ENCODE measurements at places on chromosomes 13 and 19. TPM values are rescaled to one million over a fixed set of nuclear protein-coding genes. Genes with fewer than 3 reads are reported as not detected.

GRCh38 chr19:14474827-14475226 is 327 bp downstream of the PTGER1 start:
- DNase-seq, result no peak
- H3K4me3 ChIP-seq, result no peak overlapping the region
- H3K36me3 ChIP-seq, result no peaks in the 10 kb centered on the region
- peaks cover 20% of the 10 kb centered on the region for H3K4me1 ChIP-seq
- H3K27me3 ChIP-seq, result no peaks in the 10 kb centered on the region

DNA sequence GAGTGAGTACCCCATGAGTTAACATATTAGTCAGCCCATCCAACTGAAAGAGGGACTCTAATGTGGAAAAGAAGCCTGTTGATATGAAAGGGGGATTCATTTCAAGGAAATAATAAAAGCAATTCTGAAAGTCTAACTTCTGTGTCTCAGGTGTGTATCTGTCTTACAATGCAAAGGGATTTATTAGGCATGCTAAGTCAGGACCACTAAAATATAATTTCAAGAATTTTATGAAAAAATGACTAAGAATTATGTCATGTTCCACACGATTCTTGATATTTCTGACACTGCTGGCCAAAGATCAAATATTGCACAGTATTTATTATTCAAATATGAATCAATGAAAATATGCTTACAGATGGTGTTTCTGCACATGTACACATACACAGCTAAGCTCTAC is 130.8 kb downstream of the KLF12 start:
- H3K4me3 ChIP-seq, result no peak overlapping the region
- H3K4me1 ChIP-seq, result no peaks in the 10 kb centered on the region
- DNase-seq, result no peak
- no peaks in the 10 kb centered on the region for H3K36me3 ChIP-seq

GRCh38 chr13:83876546-83876945 is 5.7 kb downstream of the SLITRK1 start:
- H3K4me1 ChIP-seq, result no peaks in the 10 kb centered on the region
- no peak for DNase-seq
- H3K36me3 ChIP-seq, result no peaks in the 10 kb centered on the region
- H3K27me3 ChIP-seq, result peaks cover 25% of the 10 kb centered on the region
- H3K4me3 ChIP-seq, result no peak overlapping the region

GRCh38 chr19:39737351-39737750 is 478 bp downstream of the CLC start:
- H3K4me3 ChIP-seq, result no peak overlapping the region
- no peaks in the 10 kb centered on the region for H3K27me3 ChIP-seq
- DNase-seq, result no peak
- no peaks in the 10 kb centered on the region for H3K4me1 ChIP-seq

DNA sequence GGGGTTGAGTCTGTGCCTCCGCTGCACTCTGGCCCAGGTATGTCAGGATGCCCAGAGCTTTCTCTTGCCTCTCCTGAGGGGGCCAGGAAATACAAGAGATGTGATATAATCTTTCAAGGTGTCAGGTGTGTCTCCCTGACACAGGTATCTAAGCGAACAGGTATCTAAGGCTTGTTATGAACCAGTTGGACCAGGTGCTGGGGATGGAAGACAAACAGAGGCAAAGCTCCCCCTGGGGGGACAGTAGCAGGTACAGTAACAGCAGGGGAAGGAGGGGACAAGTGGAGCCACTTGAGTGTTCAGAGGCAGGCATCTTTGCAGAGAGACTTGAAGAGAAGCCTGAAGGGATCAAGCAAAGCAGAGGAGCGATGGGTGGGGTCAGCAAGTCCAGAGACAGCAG is 2.6 kb downstream of the LENG1 start:
- no peaks in the 10 kb centered on the region for H3K36me3 ChIP-seq
- H3K27me3 ChIP-seq, result no peaks in the 10 kb centered on the region
- H3K27ac ChIP-seq, result no peak overlapping the region
- H3K4me3 ChIP-seq, result no peak overlapping the region

DNA sequence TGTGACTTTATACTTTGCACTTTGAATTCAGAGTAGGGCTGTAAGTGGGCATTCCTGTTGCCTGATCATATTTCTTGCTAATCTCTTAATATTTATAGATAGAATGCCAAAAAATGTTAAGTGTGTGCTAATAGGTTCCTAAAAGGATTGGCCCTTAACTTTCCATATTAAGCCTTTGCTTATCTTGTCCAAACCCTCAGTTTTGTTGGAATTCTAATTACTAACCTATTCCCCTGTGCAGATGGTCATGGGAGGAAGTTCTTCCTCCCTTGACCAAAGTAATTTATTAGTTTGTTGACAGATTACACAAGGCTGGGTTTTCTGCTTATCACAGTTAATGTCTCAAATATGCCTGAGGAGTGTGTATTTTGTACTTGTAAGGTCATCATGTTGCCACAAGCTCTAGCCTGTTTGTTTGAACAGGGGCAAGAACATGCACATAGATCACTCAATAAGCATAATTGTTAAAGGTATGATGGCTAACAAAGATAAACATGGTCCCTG is 541.1 kb upstream of the SPRY2 start:
- no peak overlapping the region for H3K4me3 ChIP-seq
- H3K27ac ChIP-seq, result no peak overlapping the region
- DNase-seq, result no peak
- H3K36me3 ChIP-seq, result no peaks in the 10 kb centered on the region
- H3K27me3 ChIP-seq, result no peaks in the 10 kb centered on the region

- H3K27me3 ChIP-seq, result no peaks in the 10 kb centered on the region
- H3K27ac ChIP-seq, result peak overlapping the region; percentile 45
- peak; percentile 81 for DNase-seq
Measured at GRCh38 chr19:2588081-2588777, 112.3 kb downstream of the GADD45B start.

GRCh38 chr13:30633861-30634260 is 16.1 kb downstream of the USPL1 start:
- peaks cover 8% of the 10 kb centered on the region for H3K4me1 ChIP-seq
- H3K27ac ChIP-seq, result no peak overlapping the region
- DNase-seq, result no peak
- H3K36me3 ChIP-seq, result peaks cover 24% of the 10 kb centered on the region

- H3K4me3 ChIP-seq, result no peak overlapping the region
- H3K36me3 ChIP-seq, result no peaks in the 10 kb centered on the region
- H3K27ac ChIP-seq, result no peak overlapping the region
- no peaks in the 10 kb centered on the region for H3K27me3 ChIP-seq
- no peaks in the 10 kb centered on the region for H3K4me1 ChIP-seq
- DNase-seq, result peak; percentile 11
Measured at GRCh38 chr13:112450118-112450903, 74.2 kb downstream of the SPACA7 start.

- H3K4me3 ChIP-seq, result no peak overlapping the region
- no peaks in the 10 kb centered on the region for H3K27me3 ChIP-seq
- H3K36me3 ChIP-seq, result no peaks in the 10 kb centered on the region
- no peak overlapping the region for H3K27ac ChIP-seq
- H3K4me1 ChIP-seq, result no peaks in the 10 kb centered on the region
- no peak for DNase-seq
Measured at GRCh38 chr13:75620020-75620419, 16.1 kb upstream of the LMO7 start.

KLK14 gene
- 0.25 TPM for total RNA-seq

TM9SF2 gene
- 120 TPM for total RNA-seq

PPP1R12C gene
- total RNA-seq, result 86.7 TPM

C19orf67 gene
- total RNA-seq, result not detected

PABPC3 gene
- total RNA-seq, result 0.06 TPM

TICAM1 gene
- total RNA-seq, result 1.9 TPM
